ENCODE measurements at places on chromosomes 12 and 14. TPM values are rescaled to one million over a fixed set of nuclear protein-coding genes. Genes with fewer than 3 reads are reported as not detected.

GRCh38 chr12:26744697-26745440 is 88.1 kb downstream of the ITPR2 start:
- peak; percentile 26 for DNase-seq

ADAMTS20 gene
- total RNA-seq, result 0.21 TPM

- no peak for DNase-seq
Observed at GRCh38 chr12:22335794-22336166, 1.3 kb upstream of the ST8SIA1 start.

GRCh38 chr12:91179315-91179714 is 3.3 kb downstream of the DCN start:
- DNase-seq, result peak; percentile 45

GRCh38 chr12:96343347-96343954 is 56.8 kb downstream of the CDK17 start:
- DNase-seq, result no peak

DNA sequence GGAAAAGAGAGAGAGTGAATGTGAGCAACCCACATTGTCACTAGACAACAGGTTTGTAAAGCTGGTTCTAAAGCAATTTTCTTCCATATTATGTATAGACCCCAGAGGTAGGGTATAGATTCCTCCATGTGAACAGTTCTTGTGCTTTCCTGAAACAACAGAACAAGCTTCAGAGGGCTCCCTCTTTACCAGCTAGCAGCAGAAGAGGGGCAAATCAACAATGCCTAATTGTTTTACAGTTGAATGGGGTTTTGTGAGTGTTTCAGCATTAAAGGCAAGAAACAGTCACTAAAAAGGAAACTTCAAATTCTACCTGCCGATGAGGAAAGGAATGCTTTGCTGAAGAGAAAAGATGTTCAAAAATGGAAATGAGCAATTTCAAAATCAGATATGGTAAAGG is 341.2 kb upstream of the KITLG start:
- no peak for DNase-seq

DNA sequence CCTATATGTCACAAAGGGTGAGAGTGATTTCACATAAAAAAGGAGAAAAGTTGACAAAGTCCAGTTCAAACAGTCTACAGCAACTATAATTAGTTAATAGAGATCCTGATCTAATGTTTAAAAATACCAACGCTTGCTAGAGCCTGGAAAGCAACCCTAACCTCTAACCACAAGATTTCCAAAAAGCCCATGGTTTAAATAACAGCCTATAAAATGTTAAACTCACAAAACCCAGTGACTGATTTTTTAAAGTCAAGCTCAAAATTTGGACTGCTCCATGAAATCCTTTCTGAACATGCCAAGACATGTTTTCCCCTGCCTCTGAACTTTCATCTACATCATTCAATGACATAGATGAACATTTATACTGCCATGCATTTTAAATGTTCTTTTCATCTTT is 81.6 kb downstream of the PLEKHG7 start:
- no peak for DNase-seq

- no peak for DNase-seq
Observed at GRCh38 chr14:53890611-53891101, 66.0 kb downstream of the BMP4 start.

GRCh38 chr12:7609495-7609894 is 56.2 kb downstream of the APOBEC1 start:
- no peak for DNase-seq

DNA sequence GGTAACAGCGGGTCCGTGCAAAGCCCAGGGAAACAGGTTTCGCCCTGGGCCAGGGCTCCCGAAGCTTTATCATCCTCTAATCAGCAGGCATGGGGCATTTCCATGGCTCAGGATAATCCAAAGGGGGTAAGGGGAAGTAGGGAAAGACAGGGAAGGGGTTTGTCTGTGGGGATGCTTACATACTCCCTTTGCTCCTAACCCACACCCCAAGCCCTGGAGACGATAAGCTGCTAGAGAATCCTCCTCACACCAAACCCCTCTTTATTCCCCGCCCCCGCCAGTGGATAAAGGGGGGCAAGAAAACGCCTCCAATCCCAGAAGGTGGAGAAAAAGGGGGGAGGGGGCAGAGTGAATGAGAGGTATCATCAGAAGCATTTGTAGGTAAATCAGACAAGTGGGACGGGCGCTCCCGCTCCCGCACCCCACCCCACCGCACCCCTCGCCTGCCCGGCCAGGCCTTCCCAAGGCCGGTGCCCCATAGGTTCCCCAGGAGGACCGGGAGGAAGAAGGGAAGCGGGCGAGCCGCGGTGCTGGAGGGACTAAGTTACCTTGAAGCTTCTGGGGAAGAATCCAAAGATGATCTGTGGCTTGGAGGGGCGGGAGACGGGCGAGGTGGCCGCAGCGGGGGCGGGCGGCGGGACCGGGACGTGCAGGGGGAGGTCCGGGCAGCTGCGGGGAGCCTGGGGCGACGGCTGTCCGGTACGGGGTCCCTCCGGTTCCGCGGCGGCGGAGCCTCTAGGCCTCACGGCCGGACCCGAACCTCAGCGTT is 762 bp downstream of the PPP2R5E start:
- DNase-seq, result peak; percentile 51

DNA sequence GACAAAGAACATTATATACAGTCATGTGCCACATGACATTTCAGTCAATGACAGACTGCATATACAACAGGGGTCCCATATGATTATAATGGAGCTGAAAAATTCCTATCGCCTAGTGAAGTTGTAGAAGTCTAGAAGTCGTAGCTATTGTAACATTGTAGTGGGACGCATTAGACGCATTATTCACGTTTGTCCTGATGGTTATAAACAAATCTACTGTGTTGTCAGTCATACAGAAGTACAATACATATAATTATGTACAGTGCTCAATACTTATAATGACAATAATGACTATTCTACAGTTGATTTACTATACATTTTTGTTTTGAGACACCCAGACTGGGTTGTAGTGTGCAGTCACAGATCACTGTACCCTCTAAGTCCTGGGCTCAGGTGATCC is 64.1 kb upstream of the AP4S1 start:
- DNase-seq, result no peak

- DNase-seq, result no peak
Observed at GRCh38 chr14:90720336-90720735, 95.9 kb downstream of the TTC7B start.

DNA sequence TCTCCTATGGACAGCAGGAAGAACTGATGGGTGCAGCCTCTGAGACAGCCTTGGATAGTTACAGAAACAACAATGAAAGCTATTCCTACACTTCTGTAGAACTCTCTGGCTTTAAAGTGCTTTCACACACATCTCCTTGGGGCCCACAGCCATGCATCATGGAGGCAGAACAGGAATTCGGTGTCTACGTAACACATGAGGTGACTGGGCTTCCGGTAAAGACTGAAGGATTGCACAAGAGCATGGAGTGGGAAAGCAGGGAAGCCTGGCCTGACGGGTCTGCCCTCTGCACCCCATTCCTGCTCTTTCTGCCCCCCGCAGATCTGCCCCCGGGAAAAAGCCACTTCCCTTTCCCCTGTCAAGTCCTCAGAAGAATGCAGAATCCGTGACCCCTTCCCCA is 82.6 kb downstream of the VWF start:
- DNase-seq, result no peak

DNA sequence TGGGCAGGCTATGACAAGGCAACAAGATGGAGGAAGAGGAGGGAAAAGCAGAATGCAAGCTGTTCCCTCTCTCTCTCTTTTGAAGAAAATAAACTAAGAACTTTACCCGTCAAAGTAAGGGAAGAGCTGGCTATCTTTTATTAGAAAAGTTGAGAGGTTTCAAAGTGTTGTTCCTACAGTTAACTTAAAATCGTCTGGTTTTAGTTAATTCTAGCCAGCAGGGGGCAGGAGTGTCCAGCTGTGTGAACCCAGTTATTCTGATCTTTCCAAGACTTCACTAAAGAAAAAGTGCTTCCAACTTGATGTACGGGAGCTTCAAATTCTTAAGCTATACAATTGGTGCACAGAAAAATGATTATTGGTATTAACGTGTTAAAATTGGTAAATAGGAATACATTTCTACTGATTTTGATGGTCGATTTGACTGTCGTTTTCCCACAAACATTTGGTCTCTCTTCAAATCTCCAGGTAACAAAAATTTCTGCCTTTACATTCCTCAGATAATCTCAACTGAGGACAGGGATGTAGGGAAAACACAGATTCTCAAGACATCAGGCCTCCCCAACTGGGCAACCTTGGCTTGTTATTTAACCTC is 28.4 kb upstream of the MON2 start:
- DNase-seq, result peak; percentile 82

DNA sequence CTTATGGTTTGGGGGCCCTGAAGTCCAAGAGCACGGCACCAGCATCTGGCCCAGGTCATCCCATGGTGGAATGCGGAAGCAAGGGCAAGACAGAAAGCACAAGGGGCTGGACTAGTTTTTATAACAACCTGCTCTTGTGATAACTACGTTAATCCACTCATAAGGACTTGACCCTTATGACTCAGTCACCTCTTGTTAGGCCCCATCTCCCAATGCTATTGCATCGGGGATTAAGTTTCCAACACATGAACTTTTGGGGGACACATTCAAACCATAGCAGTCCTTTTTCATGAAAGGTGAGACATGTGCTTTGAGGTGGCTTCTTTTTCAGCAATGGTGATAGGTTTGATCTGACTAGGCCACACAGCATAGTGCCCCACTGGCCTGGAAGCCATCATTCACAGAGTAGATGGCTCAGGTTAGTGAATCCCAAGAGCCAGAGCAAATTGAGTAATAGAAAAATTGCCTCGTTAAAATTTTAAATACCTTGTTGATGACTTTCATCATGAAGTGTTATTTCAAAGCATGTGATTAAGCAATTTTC is 12.1 kb downstream of the FRMD6 start:
- DNase-seq, result no peak

GRCh38 chr12:67305544-67305943 is 36.4 kb downstream of the CAND1 start:
- no peak for DNase-seq

ZC3H10 gene
- total RNA-seq, result 5.6 TPM

FAM186B gene
- total RNA-seq, result 0.82 TPM

GRCh38 chr12:78878866-78879265 is 14.3 kb downstream of the SYT1 start:
- DNase-seq, result no peak

TOMM20L gene
- total RNA-seq, result not detected
